ENCODE measurements at places on chromosomes 11 and 22.

- DNase-seq: no peak
Observed at GRCh38 chr11:11010624-11011127, 152.8 kb upstream of the ZBED5 start.

GRCh38 chr22:20638507-20638870 lies 131.1 kb downstream of the MED15 start:
- DNase-seq: no peak

DNA sequence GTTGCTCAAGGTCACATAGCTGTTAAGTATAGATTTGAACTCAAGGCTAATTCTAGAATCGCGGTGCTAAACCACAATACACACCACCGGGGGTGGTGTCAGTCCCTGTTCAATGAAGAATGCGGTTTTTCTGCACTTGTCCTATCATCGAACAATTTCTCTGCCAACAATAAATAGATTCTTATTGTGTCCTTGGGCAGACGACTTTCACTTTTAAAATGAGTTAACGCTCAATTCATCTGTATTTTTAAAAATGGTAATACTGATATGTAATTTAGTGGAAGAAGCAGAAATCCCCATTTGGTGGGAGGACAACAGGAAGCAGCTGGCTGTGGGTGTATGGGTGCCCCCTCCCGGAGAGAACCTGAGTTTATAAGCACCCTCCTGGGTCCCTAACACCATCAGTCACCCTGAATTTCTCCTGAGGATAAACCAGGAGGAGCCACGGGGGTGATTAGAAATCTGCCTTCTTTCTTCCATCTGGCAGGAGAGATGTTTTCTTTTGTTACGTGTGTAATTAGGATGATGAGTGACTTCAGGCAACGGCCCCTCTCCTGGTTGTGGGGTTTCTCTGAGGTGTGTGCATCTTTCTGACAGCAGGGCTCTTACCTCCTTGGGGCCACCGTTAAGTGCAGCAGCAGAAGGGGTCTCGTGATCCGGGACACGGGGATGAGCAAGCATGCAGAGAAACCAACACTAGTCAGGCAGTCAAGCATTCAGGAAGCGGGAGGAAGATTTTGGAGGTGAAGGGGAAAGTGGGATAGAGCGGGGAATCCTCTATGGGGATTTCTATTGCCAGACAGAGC lies 87.7 kb downstream of the GRAMD1B start:
- no peak for DNase-seq

- DNase-seq: no peak
Observed at GRCh38 chr22:27175021-27175838, 517.8 kb downstream of the MIAT start.

GRCh38 chr11:32196137-32196536 lies 105.3 kb downstream of the RCN1 start:
- DNase-seq: no peak

DNA sequence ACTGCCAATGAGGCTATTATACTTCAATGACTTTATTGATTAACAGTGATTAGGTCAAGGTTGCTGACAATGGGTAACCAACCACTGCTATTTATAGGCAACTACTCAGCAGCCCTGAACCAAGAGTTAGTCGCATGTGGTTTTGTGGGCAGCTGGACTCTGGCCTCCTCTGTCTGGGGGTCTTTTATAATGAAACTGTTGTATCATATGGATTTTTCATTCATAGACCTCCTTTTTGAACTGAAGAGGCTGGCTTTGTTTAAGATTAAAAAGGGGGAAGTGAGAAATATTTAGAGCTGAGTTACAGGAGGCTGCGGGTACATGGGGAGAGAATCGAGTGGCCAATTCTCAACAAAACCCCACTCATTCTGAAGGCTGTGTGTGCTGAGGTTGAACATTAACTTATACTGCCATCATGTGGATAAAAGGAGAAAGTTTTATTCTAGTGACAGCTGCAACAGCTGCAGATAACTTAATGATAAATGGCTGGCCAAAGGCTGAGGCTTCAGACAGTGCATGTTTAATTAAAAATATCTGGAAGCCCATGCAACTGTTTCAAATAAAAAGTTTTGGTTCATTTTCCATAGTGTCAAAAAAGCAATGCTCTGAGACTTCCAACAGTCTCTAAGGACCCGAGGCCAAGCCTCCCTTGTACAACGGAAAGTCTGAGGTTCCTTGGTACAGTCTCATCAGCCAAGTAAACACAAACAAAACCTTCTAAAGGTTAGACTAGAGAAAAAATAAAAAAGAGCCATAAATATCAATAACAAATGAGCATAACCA lies 682.6 kb downstream of the KCNA4 start:
- DNase-seq: no peak

DNA sequence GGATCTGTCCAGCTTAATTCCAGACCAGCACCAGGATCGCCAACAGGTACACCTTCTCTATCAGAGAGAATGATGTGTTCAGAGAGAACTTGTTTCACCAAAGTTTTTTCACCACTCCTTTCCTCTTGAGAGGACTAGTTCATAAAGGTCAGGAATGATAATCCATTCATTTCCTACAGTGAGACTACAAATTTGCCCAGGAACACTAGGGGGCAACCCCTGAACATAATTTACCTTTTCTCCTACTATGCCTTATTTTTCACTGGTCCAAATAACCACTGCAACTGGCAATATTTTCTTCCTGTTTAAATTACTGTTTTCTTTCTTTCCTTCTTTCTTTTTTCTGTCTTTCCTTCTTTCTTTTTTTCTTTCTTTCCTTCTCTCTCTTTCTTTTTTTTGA lies 22.5 kb downstream of the CAVIN3 start:
- no peak for DNase-seq

GRCh38 chr11:18321578-18321968 lies 367 bp downstream of the HPS5 start:
- no peak for DNase-seq

DNA sequence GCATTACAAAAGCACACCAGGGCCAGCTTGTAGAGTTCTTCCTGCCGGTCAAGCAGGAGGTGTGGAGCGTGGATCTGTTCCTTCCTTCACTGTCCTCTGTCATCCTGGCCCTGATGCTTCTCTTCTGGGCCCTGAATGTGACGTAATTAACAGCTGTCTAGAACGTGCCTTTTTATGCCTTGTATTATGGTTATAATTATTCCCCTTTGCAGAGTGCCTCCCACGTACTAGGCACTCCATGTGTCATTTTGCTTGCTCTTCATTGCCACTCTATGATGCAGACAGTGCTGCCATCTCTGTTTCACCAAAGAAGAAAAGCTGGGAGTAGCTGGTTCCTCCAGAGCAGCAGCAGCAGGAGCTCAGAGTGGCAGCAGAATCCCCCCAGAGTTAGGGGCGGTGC lies 132.1 kb upstream of the TTC12 start:
- DNase-seq: no peak

GRCh38 chr22:24978308-24978707 lies 25.8 kb downstream of the KIAA1671 start:
- DNase-seq: no peak

GRCh38 chr11:128468111-128468510 lies 119.2 kb downstream of the ETS1 start:
- no peak for DNase-seq

GRCh38 chr11:35121326-35121865 lies 17.6 kb upstream of the CD44 start:
- DNase-seq: no peak

Measured in H54 (cell line).